ENCODE measurements at places on chromosomes 7 and 10.

- no peak for DNase-seq
These were observed 199.9 kb downstream of the KLF6 start for GRCh38 chr10:3584926-3585784.

- no peak for DNase-seq
These were observed 33.7 kb downstream of the ADRB1 start for GRCh38 chr10:114077347-114077746.

DNA sequence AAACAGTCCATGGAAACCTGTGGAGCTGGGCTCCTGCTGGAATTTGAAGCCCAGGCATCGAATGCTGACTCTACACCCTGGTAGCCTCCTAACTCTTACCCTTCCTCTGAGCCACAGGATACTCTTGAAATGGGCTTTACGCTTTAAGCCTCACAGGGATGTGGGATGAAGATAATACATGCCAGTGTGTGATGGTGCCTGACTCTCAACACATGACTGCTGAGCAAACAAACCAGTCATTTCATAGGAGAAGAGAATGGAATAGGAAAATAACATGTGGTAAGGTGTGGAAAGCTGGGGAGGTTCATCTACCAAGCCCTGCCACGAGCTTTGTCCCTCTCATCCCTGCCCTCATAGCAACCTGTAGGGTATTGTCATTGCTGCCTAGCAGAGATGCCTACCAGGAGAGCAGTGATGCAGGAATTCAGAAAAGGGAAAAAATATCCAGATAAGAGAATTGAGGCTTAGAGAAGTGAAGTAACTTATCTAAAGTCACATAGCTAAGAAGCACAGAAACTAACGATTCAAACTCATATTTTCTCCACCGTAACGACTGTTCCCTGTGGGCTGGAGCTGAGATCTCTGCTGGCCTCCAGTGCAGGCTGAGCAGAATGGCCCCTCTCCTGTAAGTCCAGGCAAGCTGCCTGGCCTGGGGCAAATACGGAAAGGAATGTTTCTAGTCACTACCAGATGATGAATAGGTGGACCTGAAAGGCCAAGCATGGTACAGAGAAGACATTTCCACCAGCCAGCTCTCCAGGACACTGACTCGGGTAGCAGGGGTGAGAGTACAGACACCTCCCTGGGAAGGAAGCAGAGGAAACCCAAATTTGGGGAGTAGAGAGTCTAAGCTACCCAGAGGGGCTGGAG lies 90.2 kb upstream of the DUSP5 start:
- no peak for DNase-seq

- no peak for DNase-seq
These were observed 27.1 kb downstream of the ZCCHC24 start for GRCh38 chr10:79418274-79418673.

- no peak for DNase-seq
These were observed 54.1 kb upstream of the CYP26C1 start for GRCh38 chr10:93006435-93007039.
